ENCODE measurements at places on chromosomes 4 and X.
A peak's percentile ranks its signal among the peaks of the same experiment; 100 is the strongest.

- no peak overlapping the region for H3K4me3 ChIP-seq
- no peaks in the 10 kb centered on the region for H3K36me3 ChIP-seq
- H3K27me3 ChIP-seq: no peaks in the 10 kb centered on the region
- no peak for DNase-seq
These were observed 42.4 kb upstream of the PABPC4L start for GRCh38 chr4:134243742-134244713.

DNA sequence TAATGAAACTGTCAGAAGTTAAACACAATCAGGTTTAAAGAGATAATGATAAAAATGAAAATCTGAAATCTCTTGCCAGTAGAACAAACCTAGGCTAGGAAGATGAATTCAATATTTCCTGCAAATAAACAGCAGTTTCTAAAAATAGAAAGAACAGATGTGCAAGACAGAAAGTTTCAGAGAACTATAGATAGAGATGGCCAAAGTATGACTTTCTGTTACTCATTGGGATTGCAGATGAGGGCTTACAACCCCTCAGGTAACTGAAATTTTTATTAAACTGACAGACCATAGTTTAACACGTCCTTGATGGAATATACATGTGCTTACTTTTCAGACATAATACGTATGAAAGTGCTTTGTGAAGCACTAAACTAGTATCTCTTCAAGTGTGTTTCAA is 82.3 kb upstream of the PPARGC1A start:
- no peak overlapping the region for H3K27ac ChIP-seq
- no peak overlapping the region for H3K4me3 ChIP-seq
- no peak for DNase-seq
- H3K4me1 ChIP-seq: no peaks in the 10 kb centered on the region

GRCh38 chr4:143623896-143624295 is 76.6 kb downstream of the FREM3 start:
- no peak overlapping the region for H3K27ac ChIP-seq
- DNase-seq: no peak
- no peaks in the 10 kb centered on the region for H3K4me1 ChIP-seq

- no peak for DNase-seq
- no peaks in the 10 kb centered on the region for H3K27me3 ChIP-seq
- peaks cover 12% of the 10 kb centered on the region for H3K36me3 ChIP-seq
These were observed 208.8 kb downstream of the GRIA3 start for GRCh38 chrX:123392921-123393320.

DNA sequence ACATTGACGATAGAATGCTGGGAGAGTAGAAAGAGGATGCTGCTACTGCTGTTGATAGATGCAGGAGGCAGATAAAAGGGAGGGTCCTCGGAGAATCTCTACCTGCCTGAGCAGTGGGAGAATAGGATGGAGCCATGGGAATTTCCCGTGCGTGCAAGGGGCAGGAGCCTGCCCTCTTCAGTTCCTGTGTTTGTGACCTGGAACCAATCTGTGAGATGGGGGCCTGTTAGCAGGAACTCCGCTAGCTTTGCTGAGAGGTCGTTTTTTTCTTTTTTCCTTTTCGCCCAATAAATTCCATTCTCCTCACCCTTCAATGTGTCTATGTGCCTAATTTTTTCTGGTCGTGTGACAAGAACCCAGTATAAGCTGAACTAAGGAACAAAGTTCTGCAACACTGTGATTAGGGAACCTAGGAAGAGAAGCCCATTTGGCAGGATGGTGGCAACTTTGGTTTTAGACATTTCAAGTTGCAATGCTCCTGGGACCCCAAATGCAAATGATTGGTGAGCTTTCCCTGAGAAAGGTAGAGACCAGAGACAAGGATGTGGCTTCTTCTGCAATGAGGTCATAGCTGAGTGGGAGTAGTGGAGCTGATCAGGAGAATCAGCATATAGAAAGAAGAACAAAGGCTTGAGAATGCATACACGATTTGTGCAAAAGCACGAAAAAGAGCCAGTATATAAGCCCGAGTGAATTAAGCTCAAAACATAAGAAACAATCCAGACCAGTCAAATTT is 23.9 kb downstream of the SLC39A8 start:
- no peak overlapping the region for H3K4me3 ChIP-seq
- no peaks in the 10 kb centered on the region for H3K4me1 ChIP-seq
- H3K27me3 ChIP-seq: no peaks in the 10 kb centered on the region
- no peak overlapping the region for H3K27ac ChIP-seq

DNA sequence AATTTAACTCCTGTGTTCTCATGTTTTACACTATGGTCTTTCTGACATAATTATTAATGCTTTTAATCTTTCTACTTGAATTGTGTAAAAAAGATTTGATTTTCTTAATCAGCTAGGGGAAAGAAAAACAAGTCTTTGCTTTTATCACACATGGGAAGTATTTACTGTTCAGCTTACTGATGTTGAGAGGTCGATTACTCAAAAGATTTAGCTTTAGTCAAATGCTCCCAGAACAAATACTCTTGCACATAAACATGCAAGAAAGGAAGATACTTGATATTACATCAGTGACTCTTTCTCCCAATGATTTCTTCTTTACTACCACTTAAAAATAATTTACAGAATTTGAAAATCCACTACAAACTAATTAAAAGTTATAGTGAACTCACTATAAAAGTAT is 198.3 kb upstream of the FAT4 start:
- no peak for DNase-seq
- peak overlapping the region; percentile 82 for H3K27ac ChIP-seq
- H3K36me3 ChIP-seq: no peaks in the 10 kb centered on the region
- peak overlapping the region; percentile 42 for H3K4me3 ChIP-seq

DNA sequence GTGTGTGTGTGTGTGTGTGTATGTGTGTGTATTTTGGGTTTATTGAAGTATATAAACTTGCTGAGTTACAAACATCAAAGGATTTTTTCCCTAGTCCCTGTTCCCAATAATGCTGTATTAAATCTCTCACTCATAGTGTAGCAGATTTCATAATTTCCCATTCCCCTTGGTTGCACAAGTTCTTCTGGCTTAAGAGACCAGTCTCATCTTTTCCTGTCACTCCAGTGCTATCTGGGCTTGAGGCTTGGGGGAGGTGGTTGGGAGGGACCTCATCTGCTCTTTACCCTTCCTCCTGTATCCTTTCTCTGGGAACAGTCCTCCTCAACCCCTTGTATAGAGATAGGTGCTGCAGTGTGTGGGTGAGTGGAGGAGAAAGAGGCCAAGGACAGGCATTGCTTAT is 285.4 kb upstream of the BOD1L1 start:
- peaks cover 10% of the 10 kb centered on the region for H3K36me3 ChIP-seq
- H3K27me3 ChIP-seq: no peaks in the 10 kb centered on the region
- peak overlapping the region; percentile 43 for H3K27ac ChIP-seq
- no peak overlapping the region for H3K4me3 ChIP-seq
- peaks cover 54% of the 10 kb centered on the region for H3K4me1 ChIP-seq

- DNase-seq: no peak
- H3K36me3 ChIP-seq: no peaks in the 10 kb centered on the region
- no peak overlapping the region for H3K4me3 ChIP-seq
- H3K4me1 ChIP-seq: no peaks in the 10 kb centered on the region
- no peaks in the 10 kb centered on the region for H3K27me3 ChIP-seq
These were observed 117.0 kb downstream of the PCDH7 start for GRCh38 chr4:30837131-30837539.

DNA sequence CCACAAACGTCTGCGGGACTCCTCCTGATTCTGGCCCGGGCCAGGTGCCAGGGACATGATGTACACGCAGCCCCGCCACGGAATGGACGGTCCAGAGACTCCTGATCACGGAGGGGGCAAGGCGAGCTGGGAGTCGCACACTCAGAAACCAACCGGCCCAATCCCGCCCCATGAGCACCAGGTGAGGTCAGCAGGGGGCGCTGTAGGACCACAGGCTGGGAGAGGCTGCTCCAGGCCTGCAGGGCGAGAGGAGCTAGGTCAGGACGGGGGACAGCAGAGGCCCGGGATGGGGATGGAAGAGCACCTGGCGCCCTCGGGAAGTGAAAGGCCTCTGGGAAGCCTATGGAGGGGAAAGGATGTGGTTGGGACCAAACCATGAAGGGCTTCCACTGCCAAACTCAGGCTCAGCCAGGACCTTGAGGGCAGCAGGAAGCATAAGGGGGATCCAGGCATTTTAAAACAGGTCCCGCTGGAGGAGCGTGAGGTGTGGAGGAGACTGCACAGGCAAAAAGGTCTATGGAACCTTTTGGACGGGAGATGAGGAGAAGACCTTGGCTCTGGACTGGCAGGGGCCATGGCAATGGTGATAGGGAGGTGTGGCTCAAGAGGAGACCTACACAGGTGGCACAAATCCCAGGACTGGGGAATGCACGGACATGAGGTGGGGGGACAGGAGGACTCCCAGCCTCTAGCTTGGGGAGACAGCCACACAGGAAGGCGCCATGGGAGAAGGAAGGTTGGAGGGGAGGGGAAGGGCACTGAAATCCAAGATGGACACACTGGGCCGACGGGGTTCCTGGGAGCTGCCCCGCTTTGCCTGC is 79.2 kb downstream of the MTMR1 start:
- no peaks in the 10 kb centered on the region for H3K27me3 ChIP-seq
- no peak overlapping the region for H3K4me3 ChIP-seq
- H3K27ac ChIP-seq: no peak overlapping the region
- DNase-seq: peak; percentile 41
- H3K4me1 ChIP-seq: no peaks in the 10 kb centered on the region
- no peaks in the 10 kb centered on the region for H3K36me3 ChIP-seq

DNA sequence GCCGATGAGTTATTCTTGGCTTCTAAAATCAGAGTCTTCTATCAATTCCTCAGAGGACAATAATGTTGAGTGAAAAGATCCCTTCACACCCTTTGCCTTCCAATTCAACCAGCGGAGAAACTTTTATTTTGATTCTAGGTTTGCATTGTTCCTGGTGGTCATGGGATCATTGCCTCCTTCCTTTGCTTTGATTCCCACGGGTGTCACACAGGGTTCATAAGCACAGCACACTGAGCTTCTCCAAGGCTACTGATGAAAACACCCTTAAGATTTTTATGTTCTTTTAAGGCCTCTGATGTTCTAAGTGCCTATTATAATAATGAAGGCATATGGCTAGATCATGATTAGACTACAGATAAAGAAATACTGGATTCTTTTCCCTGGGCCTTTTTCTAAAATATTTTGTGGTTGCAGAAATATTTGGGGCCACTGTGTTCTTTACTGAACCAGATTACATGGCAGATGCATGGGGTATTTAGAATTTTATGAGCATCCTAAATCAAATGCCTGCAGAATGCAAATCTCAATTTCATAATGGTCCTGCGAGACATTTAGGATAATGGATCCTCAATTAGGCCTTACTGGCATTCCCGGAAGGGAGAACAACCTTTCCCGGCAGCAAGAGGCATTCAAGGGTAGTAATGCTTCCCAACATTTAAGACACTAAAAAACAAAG is 43.9 kb upstream of the FGFBP2 start:
- H3K4me1 ChIP-seq: no peaks in the 10 kb centered on the region

GRCh38 chr4:57492251-57492878 is 382.2 kb upstream of the IGFBP7 start:
- H3K4me3 ChIP-seq: no peak overlapping the region
- DNase-seq: no peak
- no peaks in the 10 kb centered on the region for H3K27me3 ChIP-seq
- no peaks in the 10 kb centered on the region for H3K36me3 ChIP-seq

DNA sequence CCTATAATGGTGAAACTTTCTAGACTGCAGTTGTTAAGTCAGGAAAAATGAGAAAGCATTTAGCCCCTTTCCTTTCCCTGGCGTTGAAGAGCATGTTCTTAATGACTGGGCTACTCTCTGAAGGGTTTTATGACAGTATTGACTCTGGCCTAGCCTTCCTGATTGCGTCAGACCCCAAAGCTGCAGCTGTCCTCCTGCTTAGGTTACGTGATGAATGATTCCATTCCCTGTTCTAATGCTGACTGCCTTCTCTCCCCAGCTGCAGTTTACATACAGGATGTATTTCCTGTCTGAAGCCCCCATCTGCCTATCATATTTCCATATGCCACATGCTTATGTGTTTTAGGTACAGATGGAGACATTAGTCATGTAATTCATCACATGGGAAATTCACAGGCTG is 105.8 kb upstream of the EGFL6 start:
- H3K27ac ChIP-seq: peak overlapping the region; percentile 73
- peaks cover 4% of the 10 kb centered on the region for H3K36me3 ChIP-seq
- peaks cover 2% of the 10 kb centered on the region for H3K27me3 ChIP-seq
- DNase-seq: peak; percentile 48
- H3K4me3 ChIP-seq: no peak overlapping the region

GRCh38 chrX:15418041-15418706 is 34.0 kb upstream of the VEGFD start:
- peak overlapping the region; percentile 55 for H3K4me3 ChIP-seq
- peaks cover 20% of the 10 kb centered on the region for H3K4me1 ChIP-seq
- peaks cover 2% of the 10 kb centered on the region for H3K27me3 ChIP-seq

GRCh38 chrX:68988865-68989264 is 160.0 kb downstream of the EFNB1 start:
- no peak for DNase-seq
- peaks cover 5% of the 10 kb centered on the region for H3K4me1 ChIP-seq
- H3K27me3 ChIP-seq: peaks cover 3% of the 10 kb centered on the region
- no peaks in the 10 kb centered on the region for H3K36me3 ChIP-seq
- no peak overlapping the region for H3K27ac ChIP-seq

- no peaks in the 10 kb centered on the region for H3K27me3 ChIP-seq
- H3K4me1 ChIP-seq: no peaks in the 10 kb centered on the region
- no peaks in the 10 kb centered on the region for H3K36me3 ChIP-seq
- no peak overlapping the region for H3K4me3 ChIP-seq
These were observed 223.9 kb upstream of the DCAF8L1 start for GRCh38 chrX:28205126-28205525.

DNA sequence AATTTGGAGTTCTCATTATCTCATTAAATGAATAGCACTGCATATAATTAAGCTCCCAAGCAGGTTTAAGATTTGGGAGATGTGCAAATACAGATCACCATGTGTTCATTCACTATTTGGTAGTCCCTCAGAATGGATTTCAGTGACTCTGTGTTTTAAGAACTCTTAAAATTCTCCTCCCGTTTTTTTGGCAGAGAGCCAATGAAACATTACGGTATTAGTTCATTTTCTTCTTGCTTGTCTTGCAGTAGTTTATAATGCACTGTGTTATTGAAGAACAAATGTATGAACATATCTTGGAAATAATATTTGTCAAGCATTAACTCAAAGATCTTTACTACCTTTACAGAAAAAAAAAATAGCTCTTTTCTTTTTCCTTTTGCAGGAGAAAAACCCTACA is 32.7 kb downstream of the KLF3 start:
- no peak for DNase-seq
- no peaks in the 10 kb centered on the region for H3K27me3 ChIP-seq
- H3K27ac ChIP-seq: no peak overlapping the region
- peaks cover 2% of the 10 kb centered on the region for H3K4me1 ChIP-seq
- H3K36me3 ChIP-seq: peaks cover 47% of the 10 kb centered on the region

GRCh38 chr4:158571736-158572135 is 50.1 kb downstream of the RXFP1 start:
- no peak for DNase-seq
- peaks cover 7% of the 10 kb centered on the region for H3K27me3 ChIP-seq
- H3K4me1 ChIP-seq: no peaks in the 10 kb centered on the region
- no peaks in the 10 kb centered on the region for H3K36me3 ChIP-seq
- no peak overlapping the region for H3K4me3 ChIP-seq

DNA sequence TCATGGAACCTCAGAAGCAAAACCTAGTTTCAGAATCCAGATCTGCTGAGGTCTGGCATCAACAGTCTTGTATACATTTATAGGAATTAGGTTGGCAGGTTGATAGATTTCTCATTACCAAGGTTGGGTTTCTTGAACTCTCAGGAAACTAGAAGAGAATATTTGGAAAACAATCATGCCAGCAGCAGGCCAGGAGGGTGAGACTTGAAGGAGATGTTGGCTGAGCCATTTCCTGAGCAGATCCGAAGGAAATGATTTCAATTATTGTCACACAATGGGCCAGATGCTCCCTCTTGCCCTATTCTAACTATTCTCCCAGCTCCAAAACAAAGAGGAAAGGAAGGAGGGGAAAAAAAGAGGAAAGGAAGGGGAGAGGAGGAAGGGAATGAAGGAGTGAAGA is 45.2 kb downstream of the SHROOM4 start:
- H3K27ac ChIP-seq: no peak overlapping the region
- no peaks in the 10 kb centered on the region for H3K36me3 ChIP-seq
- no peak overlapping the region for H3K4me3 ChIP-seq
- H3K27me3 ChIP-seq: no peaks in the 10 kb centered on the region

Measured in HFFc6 (cell line).